Stimulated activated CD4-positive, alpha-beta T cell treated with anti-CD3 and anti-CD28 coated beads, Interleukin-2, amount 100 ng/mL, for 24 hours (primary cell): ENCODE measurements at places on chromosomes 13 and 19.

GRCh38 chr19:29875931-29876330 is 64.1 kb downstream of the CCNE1 start:
- no peak for DNase-seq

- DNase-seq = no peak
These were observed 8.0 kb downstream of the C19orf81 start for GRCh38 chr19:50657222-50657669.

DNA sequence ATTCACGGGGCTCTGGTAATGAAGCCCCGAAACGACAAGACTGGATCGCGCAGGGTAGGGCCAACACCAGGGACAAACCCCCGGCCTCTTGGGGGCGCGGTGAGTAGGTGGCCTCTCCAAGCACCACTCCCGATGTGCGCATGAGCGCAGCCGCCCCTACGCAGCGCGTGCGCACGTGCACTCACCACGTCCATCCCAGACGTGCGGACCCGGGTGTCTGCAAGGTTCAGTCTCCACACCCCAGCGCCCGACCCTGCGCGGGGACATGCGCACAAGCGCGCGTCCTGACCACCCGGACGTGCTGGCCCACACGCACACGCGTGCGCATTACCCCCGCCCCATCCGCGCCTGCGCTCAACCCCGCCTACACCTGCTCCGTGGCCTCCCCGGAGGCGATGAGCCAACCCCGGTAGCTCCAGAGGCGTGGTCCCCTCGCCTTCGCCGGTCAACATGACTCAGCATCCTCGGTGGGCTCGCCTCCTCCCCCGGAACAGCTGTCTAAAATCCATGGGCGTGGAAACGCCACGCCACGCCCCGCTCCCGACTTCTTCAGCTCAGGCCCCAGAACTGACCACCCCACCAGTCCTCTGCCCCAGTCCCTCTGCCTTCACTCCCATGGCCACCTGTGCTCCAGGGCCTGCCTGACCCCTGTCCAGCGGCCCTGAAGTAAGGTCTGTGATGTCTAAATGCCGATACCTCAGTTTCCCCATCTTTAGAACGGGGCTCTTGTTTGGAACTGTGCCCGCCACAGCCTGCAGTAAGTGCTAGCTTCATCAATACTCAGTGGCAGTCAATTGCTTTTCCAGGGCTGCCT is 5.6 kb upstream of the GPI start:
- DNase-seq = peak; percentile 99

DNA sequence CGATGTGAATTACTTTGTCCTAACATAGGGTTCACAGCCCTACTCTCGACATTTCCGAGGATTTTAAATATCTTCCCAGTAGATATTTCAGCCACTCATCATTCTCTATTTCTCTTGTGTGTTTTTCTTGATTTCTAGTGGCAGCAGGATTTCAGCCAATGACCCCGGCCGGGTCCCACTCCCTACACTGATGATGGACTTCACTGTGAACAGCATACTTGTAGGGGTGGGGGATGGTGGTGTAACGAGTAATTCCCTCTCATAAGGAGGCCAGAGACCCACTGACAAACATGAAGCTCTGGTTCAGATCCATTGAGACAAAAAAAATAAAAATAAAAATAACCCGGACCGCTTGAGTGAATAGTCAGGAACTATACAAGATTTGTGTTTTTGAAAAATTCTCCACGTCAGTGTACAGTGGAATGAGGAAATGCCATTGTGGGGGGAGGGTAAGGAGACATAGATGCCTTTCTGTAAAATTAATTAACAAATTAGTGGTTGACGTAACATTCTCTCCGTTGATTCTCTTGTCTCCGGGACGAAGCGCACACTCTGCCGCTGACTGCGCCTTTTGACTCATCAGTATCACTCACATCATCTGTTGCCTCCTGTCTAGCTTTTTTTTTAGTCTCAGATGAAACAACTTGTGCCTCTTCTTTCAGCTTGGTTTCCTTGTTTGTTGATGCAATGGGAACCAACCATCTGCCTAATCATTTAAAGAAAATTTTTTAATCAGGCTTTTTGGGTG is 48.8 kb upstream of the IRS2 start:
- DNase-seq = no peak

GRCh38 chr19:4032436-4032835 is 24.9 kb downstream of the PIAS4 start:
- no peak for DNase-seq

DNA sequence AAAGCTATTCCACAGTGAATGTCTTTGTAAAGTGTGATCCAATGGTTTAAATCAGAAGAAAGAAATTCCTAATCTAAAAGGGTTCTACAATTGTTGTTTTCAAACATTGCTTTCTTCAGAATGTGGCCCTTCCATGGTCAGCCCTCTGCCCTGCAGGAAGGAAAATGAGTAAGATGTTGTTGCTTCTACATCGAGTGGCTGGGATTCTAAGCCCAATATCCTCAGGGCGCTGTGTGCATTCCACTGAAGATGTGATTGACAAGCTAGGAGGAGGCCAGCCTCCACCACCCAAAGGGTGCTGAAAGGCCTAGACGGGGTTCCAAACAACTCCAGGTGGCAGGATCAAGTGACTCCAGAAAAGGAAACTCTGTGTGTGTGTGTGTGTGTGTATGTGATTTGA is 316.9 kb upstream of the TSHZ3 start:
- DNase-seq = no peak

DNA sequence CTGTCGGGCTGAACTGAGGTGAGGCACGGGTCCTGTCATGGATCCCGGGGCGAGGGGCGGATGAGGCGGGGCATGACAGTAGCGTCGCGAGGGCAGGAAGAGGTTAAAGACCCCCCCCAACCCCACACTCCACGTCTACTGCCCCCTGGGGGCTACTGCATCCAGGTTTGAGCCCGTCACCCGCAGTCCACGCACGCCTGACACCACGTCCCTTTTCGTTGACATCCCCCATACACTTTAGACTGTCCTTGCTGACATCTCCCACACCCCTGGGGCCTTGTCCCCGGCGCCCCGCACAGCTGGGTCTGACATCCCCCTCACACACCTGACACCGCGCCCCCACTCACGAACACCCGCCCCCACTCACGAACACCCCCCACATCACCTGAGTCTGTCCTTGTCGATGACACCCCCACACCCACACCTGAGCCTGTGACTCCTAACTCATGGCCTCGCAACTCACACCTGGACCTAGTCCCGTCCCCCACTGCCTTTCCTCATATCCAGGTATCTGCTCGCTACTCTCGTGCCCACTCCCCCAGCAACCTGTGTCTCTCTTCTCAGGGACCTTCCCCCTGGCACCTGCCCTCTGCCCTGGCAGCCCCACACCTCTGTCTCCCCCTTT is 416 bp downstream of the SLC25A42 start:
- DNase-seq = no peak

- DNase-seq = no peak
These were observed 36.5 kb downstream of the TDRD3 start for GRCh38 chr13:60433505-60433904.

DNA sequence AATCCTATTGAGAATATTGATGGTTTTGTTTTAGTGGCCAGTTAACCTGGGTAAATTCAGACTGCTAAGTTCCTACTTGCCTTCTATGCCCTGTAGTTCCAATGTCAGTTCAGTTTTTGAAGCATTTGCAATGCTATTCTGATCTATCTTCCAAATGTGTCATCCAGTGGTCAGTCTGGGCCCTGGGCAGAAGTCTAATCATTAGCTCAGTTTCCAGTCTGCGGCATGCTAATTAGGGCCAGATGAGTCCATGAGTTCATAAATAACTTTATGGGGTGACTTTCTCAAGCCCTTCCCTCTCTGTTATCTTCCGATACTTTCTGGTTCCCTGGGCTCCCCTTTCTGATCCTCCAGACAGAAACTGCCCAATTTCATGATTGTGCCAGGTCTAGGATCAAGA is 32.7 kb downstream of the FAM187B start:
- DNase-seq = no peak

GRCh38 chr13:44763615-44764301 is 187.6 kb upstream of the TSC22D1 start:
- no peak for DNase-seq

- DNase-seq = no peak
These were observed 59.5 kb downstream of the MCF2L start for GRCh38 chr13:113028336-113029060.

- DNase-seq = no peak
These were observed 184.0 kb upstream of the RFC3 start for GRCh38 chr13:33633701-33634545.

DNA sequence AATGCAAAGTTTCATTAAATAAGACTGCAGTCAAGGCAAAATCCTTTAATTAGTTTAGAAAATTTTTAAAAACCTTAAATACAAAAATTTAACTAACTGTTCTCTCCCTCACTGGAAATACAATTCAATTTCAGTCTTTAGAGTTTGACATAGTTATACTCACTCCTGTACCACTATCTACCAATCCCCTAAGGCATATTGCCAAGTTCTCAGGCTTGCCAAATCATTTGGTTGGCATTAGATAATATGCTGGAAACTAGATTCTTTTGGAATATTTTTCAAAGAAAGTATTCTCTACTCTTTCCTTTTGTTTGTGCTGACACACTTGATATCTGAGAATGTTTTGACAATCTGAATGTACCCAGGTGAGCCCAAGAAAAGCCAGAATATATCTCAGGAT is 77.2 kb downstream of the TSC22D1 start:
- DNase-seq = no peak

- no peak for DNase-seq
These were observed 29.0 kb downstream of the GPX4 start for GRCh38 chr19:1132552-1133383.

- no peak for DNase-seq
These were observed 2.2 kb downstream of the ABCC4 start for GRCh38 chr13:95298971-95299621.

DNA sequence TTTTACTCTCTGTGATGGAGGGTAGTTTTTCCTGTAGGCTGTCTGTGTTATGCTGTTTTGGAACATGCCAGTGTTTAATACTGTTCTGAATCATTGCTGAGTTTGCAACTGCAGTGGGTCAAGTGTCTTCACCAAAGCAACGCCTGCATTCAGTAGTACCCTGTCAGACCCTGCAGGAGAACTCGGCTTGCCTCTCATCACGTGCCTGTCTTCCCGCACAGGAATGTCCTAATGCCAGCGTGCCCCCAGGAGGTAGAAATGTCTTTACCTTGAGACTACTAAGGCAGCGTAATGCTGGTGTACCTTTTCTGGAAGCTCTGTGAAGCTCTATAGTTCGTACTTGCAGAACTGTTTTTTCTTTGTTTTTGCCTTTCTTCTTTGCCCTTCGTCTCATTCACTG is 42.3 kb downstream of the POLR1D start:
- DNase-seq = no peak

- peak; percentile 42 for DNase-seq
These were observed 813 bp downstream of the ZNF562 start for GRCh38 chr19:9673912-9674662.

DNA sequence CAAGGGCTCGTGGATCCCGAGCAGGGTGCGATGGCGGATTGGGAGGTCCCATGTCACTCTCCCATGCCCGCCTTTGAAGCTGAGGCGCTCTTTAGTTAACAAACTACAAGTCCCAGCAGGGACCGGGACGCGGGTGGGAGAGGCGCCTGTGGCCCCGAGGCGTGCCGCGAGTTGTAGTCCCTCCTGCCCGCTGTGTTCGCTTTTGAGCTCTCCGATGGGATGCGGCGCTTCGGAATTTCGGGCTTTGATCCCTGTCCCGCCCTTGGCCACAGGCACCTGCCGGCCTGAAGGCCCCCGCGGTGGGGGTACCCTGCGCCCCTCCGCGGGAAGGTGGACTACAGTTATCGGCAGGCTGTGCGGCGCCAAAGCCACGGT is 11.0 kb downstream of the CYTH2 start:
- peak; percentile 43 for DNase-seq

- no peak for DNase-seq
These were observed 800.1 kb upstream of the PCDH9 start for GRCh38 chr13:68030152-68030809.

GRCh38 chr13:20181188-20181587 is 11.6 kb downstream of the GJB2 start:
- no peak for DNase-seq

- DNase-seq = no peak
These were observed 95.5 kb downstream of the CDADC1 start for GRCh38 chr13:49343255-49343654.

- no peak for DNase-seq
These were observed 40.8 kb downstream of the GADD45B start for GRCh38 chr19:2516727-2517126.

- peak; percentile 73 for DNase-seq
These were observed 15.4 kb upstream of the MATK start for GRCh38 chr19:3801412-3802096.

GRCh38 chr19:45816236-45817009 is 1.3 kb upstream of the RSPH6A start:
- DNase-seq = no peak

DNA sequence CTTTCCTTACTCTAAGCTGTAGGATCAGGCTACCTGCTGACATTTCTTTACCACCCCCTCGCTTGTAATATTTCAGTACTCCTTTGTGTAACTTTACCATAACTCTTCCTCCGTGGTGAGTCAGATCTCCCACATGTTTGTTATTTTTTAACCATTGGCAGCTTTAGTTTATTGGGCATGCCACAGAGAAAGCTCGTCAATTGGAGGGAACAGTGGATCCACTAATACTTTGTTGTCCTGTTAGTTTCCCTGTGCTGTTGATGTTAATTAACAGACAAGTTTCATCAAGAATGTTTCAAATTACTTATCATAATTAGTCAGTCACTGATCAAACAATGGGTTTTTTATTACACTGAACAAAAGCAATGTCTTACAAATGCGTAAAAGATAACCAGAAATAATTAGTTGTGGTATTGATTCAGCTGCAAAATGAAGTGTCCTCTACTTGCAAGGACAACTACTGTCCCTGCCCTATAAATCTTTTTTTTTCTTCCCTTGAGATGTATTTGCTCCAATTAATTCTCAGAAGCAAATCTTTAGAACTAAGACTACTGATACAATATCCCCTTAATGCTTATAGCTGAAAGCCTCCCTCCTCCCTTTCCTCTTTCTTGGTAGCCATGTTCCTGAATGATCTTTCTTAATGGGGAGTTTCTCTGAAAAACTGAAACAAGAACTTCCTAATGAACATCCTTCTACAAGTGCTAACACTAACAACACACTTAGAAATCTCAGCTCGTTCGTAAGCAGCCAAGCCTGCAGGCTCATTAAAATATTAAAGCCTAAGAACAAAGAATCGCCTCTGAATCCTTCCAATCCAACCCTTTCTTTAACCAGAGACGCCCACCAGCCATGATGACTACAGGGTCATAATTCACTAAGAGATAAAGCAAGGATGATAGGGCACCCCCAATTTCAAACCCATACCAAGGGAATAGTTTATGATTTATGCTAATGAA is 22.2 kb downstream of the EFNB2 start:
- DNase-seq = no peak

GRCh38 chr13:113155201-113155600 is 3.2 kb upstream of the PROZ start:
- DNase-seq = no peak

DNA sequence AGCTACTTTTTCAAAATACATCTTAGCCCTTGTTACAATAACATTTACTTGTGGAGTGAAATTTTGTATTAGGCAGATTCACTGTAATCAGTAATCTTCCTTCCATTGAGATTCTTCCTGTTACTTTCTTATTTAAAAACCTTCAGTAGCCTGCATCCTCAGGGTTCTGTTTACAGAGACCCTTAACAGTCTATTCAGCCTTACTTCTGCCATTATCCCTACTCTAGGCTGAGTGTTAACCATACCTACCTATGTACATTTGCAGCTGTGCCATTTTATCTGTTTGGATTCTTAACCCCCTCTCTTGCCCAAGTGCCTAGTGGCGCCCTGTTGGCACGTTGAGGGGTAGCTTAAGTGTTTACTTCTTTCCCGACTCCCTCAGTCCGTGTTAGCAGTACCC is 71.9 kb downstream of the LRCH1 start:
- DNase-seq = no peak

- no peak for DNase-seq
These were observed 82.2 kb downstream of the HS6ST3 start for GRCh38 chr13:96172066-96172465.
